ENCODE measurements at places on chromosomes 1 and 21.

GRCh38 chr1:69315823-69316222 lies 251.9 kb upstream of the LRRC7 start:
- no peak for DNase-seq

- no peak for DNase-seq
These were observed 15.7 kb downstream of the PATJ start for GRCh38 chr1:61757950-61758349.

DNA sequence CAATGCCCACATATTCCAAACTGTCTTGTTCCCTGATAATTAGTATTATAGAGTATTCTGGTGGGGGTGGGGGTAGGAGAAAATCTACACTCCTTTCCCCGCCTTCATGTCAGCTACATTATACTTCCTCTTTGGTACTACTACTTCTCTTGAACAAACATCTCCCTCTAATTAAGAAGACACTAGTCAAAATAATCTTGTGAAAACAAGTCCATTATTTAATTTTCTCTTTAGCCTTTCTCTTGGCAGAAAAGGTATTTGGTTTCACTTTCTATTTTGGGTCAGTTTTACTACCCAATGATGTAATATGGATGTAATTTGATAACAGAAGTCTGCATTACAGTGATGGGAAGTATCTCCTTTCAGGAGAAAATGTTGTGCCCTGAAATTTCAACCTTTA lies 22.5 kb downstream of the NTMT2 start:
- no peak for DNase-seq

- DNase-seq = no peak
These were observed 19.0 kb upstream of the SUMO3 start for GRCh38 chr21:44836666-44837471.

DNA sequence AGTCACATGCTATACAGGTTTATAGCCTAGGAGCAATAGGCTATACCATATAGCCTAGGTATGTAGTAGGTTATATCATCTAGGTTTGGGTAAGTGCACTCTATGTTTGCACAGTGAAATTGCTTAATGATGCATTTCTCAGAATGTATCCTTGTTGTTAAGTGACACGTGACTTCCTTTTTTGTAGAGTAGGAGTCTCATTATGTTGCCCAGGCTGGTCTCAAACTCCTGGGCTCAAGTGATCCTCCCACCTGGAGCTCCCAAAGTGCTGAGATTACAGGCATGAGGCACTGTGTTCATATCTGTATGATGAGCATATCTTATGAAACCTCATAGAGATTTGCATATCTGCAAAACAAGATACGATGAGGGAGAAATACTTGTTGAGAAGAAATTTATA lies 13.8 kb upstream of the ABCB10 start:
- no peak for DNase-seq

DNA sequence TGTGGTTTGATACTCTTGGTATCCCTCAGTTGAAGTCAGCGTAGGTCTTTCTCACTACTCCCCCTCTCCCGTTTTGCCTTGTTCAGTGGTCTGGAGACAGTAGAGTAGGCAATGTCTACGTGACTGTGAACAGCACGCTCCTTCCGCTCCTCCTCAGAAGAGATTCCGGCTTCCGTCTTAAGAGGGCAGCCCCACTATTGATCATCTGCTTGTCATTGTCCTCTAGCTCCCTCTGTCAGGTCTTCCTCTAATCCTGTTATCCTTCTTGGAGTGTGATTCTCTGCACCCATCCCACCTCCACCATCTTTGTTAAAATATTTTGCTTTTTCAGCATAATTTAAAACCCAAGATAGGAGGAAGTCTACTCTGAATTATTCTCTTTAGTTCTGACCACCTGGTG lies 129.9 kb upstream of the KCNK2 start:
- DNase-seq = peak; percentile 31

DNA sequence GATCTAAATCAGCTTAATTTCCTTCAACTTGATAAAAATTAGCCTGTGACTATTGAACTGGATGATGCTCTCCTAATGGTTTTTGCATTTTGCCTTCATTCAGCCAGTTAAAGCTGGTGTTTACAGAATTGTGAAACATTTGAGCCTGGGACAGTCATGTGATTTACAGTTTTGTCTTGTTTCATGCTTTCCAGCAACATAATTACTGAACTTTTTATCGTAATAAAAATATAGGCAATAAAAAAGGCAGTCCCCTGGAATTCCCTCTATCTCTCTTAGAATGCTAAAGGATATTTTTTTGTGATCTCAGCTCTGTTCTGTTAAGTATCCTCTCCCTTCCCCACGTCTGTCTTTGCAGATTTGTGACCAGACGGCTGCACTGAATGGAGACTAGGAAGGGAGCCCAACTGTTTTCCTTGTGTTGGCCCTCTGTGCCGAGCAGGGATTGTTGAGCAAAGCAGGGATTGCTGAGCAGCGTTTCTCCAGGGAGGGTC lies 70.3 kb upstream of the RGL1 start:
- peak; percentile 23 for DNase-seq

DNA sequence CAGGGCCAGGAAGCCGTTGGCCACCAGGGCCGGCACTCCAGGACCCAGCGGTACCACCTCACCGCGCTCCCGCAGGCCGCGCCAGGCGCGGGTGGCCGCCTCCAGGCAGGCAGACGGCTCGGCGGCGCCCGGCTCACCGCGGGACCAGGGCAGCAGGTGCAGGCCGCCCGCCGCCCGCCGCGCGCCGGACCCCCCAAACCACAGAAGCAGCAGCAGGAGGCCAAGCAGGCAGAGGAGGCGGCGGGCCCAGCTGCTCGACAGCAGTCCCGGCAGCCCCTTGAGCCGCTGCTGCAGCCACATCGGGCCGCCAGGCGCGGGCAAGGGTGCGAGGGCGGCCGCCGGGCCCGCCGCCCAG lies 312 bp downstream of the KIAA2013 start:
- no peak for DNase-seq

GRCh38 chr1:177848577-177848976 lies 121.3 kb downstream of the SEC16B start:
- no peak for DNase-seq

DNA sequence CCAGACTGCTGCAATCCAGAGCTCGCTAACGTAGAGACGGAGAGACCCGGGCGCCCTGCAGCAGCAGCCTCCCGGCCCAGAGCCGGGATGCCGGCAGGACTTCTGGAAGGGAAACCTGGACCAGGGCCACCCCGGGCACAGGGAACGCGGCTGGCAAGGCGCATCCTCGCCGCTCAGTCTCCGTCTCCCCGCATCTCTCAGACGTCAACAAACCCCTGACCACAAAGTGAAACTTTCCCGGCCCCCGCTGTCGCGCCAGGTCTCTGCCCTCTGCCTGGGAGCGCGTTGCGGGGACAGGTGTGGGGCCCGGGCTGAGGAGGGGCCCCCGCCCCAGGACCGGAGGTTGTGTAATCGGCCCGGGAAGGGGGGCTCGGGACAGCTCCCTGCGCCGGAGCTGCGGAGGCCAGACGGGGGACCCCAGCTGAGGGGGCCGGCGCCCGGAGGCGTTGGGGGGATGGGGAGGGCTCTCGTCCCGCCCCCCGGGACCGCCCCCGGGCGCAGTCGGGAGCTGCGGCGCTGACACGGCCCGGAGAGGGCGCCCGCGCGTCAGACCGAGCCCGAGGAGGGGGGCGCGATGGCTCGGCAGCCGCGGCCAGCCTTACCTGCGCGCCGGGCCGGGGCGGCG lies 116.6 kb upstream of the HIVEP3 start:
- peak; percentile 90 for DNase-seq

DNA sequence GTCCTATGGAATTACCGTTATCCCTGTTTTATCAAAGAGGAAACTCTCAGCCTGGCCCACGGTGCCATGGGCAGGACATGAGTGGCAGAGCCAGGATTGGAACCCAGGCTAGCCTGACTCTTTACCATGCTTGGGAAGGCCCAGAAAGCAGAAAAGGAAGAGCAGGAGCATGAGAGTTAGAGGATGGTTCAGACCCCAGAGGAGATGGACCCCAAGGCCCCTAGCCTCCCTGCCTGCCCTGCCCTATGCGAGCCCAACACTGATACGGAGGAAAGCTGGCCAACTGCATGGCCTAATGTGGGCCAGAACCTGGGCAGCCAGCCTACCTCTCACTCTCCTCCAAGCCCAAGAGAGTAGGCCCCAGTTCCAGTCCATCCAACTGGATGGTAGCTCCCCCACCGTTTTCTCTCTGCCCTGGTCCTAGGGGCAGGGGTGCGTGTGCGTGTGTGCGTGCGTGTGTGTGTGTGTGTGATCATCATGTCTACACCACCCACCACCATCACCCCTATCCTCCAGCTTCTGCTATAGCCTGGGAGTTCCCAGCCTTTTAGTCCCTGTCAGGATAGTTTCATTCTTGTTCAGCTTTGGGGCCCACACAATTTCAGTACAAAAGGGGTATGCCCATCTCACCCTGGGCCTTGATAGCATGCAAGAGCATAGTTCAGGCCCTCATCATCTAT lies 15.4 kb upstream of the MEX3A start:
- DNase-seq = no peak

DNA sequence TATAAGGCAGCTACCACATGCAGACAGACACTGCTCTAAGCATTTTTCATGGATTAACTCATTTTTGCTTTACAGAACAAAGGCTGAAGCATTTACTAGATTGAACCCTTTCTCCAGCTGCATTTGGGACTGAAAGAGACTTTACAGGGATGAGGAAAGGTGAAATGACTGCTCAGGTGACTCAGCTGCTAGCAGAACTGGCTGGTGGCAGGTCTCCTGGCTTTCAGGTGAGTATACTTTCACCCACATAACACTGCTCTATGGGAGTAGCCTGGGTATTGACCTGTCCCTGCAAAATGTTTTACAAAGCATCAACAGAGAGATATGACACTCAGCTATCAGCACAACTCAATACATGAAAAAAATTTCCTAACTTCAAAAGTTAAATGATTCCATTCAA lies 2.6 kb upstream of the CCDC185 start:
- DNase-seq = no peak

DNA sequence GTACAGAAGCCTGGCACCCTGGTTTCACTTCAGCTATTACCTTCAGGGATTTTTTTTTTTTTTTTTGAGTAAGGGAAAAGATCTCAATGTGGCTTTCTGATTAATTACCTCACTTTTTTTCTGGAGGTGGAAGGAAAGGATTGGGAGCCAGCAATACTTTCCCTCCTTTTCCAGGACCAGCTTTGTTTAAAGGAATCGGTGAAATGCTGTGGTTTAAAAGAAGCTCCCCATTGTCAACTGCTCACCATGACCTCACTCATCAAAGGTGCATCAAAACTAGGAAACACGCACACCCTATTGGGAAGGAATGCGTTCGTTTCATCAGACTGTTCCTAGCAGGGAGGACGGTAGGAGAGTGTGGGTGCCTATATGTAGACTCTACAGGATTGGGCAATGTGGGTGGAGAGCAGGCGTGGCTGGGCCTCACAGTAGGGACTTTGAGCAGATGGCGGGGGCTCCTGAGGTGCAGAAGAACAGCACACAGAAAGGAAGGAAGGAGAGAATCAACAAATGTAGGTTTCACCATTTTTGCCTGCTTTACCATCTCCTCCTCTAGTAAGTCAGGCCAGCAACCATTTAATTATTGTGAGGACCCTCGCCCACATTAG lies 13.0 kb downstream of the PHGDH start:
- no peak for DNase-seq

- DNase-seq = no peak
These were observed 60.7 kb downstream of the ACOT7 start for GRCh38 chr1:6332821-6333220.

DNA sequence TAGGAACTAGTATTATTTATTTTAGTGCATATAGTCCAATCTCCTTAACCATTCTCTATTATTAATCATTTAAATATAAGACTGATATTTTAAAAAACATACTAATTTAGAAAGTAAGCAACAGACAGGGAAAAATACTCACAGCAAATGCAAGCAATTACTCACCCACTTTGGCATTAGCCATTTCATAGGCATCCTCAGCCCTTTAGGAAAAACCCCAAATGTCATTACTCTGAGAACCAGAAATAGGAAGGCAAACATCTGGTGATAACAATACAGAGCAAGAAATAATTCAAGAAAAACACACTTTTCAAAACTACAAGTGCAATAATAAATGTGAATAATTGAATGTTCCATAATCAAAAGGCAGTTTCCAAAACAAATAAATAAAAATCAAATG lies 545.1 kb downstream of the PLPP3 start:
- no peak for DNase-seq

DNA sequence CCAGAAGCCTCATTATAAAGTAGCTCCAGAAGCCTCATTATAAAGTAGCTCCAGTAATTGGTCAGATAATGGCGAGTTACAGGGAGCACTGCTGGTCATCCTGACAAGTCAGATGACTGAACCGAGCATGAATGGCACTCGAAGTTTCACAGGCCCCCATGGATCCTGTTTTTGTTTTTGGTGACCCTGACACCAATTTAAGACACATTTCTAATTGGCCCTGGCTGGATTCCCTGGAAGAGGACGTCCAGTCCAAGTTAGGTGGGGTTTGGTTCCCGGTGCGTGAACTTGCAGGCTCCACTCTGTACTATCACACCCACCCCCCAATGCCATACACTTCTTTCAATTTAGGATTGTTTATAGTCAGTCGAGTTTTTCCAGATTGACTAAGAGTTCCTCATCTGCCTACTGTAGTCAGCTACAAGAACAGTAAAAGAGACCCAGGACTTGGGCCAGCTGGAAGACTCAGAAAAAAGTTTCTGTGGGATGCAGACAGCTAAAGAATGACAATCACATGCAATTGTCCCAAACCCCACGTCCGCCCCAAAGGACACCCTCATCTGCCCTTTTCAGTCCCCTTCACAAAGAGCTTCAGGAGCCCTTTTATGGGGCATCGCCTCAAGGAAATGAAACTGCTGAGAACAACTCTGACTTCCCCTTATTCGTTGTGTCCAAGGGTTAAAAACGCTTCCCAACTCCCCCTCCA lies 2.7 kb downstream of the DHRS3 start:
- no peak for DNase-seq

DNA sequence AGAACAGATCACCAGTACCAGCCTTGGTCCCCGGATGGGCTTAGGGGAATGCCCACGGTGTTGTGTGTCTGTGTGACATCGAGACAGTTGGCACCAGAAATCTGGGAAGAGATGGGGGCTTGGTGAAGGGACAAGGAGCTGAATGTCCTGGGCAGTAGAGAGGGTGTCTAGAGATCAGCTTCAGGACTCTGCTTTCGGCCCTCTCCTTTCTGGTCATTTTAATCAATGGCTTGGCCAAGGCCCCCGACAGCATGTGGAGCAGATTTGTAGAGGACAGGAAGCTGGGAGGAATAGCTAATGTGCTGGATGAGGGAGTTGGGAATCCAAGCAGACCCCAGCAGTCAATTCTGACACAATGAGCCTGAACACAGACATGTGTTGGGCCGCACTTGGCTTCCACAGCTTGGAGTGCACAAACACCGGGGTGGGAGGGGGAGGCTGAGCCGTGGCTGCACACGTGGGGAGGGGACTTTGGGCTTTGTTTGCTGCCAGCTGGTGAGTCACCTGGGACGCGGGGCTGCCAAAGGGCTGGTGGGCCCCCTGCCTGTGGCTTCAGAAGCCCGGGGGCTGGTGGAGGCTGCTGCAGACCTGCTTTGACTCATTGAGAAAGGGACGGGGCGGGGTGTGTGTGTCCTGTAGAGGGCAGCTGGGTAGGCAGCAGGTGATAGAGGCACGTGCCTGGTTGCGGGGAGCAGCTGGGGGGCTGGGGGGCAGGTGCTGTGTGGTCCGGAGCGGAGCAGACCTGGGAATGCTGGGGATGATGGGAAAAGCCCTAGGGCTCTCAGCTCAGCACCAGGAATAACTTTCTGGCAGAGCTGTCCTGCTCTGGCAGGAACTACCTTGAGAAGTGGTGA lies 20.9 kb downstream of the SLC1A7 start:
- DNase-seq = peak; percentile 41
